ENCODE measurements at places on chromosomes 11 and 22.

- DNase-seq, result no peak
Observed at GRCh38 chr11:100805506-100806199, 118.6 kb downstream of the ARHGAP42 start.

DNA sequence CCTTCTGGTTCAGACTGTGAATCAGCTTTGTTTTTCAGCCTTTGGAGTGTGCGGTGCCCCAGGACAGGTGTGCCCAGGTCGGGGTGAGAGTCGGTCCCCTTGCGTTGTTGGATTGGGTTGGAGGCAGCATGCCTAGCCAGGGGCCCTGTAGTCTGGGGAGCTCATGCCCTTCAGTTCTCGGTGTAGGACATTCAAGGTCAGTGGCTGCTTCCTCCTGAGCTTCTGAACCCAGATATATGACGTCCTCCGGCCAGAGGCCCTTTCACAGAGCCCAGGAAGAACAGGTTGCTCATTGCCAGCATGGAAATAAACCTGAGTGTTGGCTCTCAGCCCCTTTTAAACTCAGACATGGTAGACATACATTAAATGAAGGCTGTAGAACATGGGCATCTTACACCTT, 2.7 kb downstream of the CSRP3 start:
- DNase-seq, result no peak

- DNase-seq, result no peak
Observed at GRCh38 chr11:107591378-107592230, 657 bp downstream of the ELMOD1 start.

- no peak for DNase-seq
Observed at GRCh38 chr11:65103476-65103875, 7.5 kb downstream of the VPS51 start.

DNA sequence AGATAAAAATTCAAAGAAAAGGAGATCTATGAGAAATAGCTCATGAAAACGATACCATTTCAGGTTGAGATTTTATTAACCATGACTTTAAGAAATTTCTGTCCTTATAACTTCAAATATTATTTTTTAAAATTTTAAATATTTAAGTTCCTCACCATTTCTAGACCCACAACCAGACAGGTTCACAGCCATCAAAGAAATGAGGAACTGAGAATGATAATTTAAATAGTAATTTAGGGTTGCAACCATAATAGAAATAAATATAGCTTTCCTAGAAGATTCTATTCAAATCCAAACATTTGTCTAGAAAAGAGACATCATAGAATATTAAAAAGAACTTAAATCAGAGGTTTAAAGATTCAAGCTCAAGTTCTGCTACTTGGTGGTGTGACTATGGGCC, 5.9 kb upstream of the VWA5A start:
- DNase-seq, result no peak

GRCh38 chr22:21927174-21927823, 25.3 kb downstream of the PPM1F start:
- DNase-seq, result no peak

- DNase-seq, result no peak
Observed at GRCh38 chr11:27122001-27122400, 81.4 kb downstream of the BBOX1 start.

DNA sequence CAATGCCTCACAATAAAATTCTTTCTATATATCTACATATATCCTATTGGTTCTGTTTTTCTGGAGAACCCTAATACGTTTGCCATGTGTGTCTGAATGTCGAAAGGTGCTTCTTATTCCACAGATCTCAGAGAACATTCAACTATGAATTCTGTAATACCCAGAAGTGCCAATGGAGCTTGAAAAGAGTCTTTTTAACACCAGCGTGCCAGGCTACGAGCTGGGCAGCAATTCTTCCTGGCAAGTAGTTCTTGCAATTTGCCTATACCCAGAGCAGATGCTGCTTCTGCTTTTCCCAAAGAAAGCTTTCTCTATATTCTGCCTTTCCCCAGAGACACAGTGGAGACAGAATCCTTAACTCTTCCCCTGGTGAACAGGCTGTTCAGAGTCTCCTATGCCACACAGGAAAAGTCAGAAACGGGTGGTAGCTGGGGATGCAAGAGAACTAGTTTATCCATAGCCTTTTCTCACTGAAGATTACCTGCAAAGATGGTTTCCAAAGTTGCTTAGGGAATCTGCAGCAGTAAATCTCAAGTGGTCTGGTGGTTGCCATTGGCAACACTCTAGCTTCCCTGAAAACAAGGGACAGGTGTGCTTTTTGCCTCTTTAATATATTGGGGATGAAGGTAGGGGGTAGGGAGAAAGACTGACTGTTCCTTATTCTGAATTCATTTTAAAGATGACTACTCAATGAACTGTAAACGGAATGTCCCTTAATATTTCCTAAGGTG, 16.8 kb upstream of the PAFAH1B2 start:
- no peak for DNase-seq

DNA sequence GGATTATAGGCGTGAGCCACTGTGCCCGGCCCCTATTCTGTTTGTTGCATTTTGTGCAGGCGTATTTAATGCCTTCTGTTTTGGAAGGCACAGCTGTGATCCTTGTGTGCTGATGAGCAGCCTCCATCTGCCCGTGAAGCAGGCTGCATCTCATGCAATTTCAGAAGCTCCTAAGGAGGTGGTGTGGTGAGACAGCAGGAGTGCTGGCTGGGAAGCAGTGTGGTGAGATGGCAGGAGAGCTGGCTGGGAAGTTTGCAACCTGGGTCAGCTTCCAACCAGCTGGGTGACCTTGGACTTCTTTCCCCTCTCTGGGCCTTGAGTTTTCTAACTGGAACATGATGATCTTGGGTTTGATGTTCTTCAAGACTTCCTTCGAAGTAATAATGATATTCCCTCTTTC, 525.1 kb downstream of the TBC1D22A start:
- no peak for DNase-seq

DNA sequence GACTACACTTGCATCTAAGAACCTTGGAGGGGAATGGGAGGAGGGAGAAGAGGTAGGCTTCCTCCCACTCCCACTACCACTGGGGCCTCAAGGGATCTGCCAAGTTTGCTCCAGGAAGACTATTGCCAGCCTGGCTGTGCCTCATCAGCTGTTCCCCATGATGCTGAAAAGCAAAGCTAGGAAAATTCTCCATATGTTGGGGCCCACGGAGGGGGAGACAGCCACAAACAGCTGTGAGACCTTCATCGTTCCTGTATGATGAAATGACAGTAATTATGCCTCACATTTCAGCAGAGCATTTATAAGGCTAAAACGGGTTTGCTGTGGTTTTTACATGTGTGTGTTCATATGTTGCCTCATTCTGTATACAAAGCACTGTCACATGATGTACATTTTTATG, 6.7 kb downstream of the DSCAML1 start:
- no peak for DNase-seq

DNA sequence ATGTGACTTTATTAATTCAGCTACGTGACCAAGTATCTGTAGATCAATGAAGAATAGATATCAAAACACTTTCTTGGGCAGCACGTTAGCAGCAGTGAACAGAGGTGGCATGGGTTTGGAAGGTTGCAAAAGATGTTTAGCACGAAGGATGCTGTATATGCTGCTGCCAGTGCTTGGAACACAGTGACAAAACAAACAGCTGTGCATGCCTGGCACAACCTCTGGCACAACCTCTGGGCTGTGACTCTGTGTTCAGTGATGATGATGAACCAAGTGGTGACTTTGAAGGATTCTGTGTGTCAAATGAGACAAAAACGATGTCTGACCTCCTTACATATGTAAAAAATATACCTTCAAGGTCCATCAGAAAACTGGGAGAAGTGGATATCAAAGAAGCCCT, 104.7 kb downstream of the TBC1D22A start:
- no peak for DNase-seq
